Gastroesophageal sphincter (tissue), 4 donors: ENCODE measurements at places on chromosomes 7 and 10. TPM values are rescaled to one million over a fixed set of nuclear protein-coding genes. Genes with fewer than 3 reads are reported as not detected.

Gene KLF14
- total RNA-seq = 0.16 TPM

Gene NPY4R2
- not detected for total RNA-seq

Gene ECD
- 27.3 TPM for total RNA-seq

Gene CEP55
- total RNA-seq = 0.35 TPM

Gene APBB1IP
- 2.9 TPM for total RNA-seq

Gene ELN
- 455 TPM for total RNA-seq

Gene ATG9B
- 0.31 TPM for total RNA-seq

GRCh38 chr7:148912758-148913541 is 28.9 kb upstream of the EZH2 start:
- no peak for ATAC-seq

- ATAC-seq = no peak
Measured at GRCh38 chr10:123795196-123795780, 96.3 kb downstream of the CPXM2 start.

DNA sequence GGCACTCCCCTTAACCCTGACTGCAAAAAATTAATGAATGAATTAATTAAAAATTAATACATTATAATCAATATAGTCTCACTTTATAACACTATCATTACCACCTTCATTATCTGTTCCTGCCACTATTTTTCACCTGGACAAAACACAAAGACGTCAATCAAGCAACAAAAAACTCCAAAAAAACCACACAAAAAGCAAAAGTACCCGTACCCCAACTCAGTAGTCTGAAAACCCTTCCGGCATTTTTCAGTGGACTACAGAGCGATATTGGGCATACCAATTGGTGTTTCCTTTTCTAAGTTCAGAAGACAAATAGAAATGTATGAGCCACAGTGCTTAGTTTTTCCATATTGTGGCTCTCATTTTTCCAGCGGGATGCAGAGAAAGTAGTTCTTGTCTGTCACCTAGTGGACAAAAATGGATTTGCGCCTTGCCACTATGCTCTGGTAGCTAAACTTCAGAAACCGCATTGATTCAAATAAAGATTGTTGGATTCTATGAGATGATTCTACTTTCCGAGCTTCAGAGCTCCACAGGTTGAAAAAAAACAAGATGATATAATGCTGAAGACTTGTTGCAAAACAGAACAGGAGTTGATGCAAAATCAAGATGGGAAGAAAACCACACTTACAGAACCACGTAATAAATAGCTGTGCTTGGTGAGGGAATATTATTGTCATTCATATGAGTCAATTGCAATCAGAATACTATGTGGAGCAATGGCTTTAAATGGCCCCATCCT is 50.6 kb upstream of the ITGB1 start:
- ATAC-seq = no peak

DNA sequence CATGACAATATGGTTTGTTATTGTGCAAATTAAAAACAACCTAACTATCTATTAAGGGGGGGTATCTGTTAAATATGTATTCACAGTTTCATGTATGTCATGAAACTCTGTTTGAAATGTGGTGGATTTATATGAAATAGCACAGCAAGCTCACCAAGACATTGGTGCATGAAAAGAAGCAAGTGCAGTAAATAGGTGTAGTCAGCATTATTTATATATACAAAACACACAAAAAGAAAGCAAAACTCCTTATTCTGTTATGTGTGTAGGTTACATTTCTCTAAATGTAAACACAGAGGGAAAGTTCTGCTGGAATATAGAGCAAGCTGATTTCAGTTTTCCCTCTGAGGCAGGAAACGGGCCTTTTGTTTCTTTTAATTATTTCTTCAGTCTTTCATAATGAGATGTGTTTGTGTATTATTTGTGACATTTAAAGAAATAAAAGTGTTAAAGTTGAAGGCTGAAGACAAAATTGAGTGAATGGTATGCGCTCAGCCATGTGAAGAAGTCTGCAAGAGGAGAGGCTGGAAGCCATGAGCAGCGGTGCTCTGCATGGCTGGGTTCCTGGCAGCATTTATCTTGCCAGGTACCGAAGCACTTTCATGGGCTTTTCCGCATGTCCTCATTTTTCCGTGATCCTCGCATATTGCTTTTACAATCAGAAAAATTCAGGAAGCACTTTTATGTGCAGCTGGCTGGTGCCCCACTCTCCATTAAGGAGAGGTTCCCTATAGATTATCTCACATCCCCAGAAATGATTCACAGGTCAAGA is 38.5 kb downstream of the GRID1 start:
- no peak for ATAC-seq

DNA sequence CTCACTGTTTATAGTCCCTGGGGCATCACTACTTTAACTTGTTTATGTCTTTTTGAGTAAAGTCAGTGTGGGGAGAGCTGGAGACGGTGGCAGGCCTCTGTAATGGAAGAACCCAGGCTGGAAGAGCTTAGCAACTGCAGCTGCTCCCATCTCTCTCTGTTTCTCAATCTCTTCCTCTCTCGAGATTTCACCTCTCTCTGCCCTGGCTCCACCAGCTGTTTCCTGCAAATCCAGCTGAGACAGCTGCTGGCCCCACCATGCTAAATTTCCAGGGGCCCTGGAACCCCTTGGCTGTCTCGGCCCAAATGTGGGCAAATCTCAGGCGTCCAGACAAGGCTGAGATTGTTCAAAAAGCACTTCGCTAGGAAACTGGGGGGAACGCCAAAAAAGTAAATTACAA is 25.8 kb upstream of the SLF2 start:
- ATAC-seq = no peak

GRCh38 chr10:44056206-44056605 is 328.7 kb downstream of the CXCL12 start:
- ATAC-seq = no peak

- no peak for ATAC-seq
Measured at GRCh38 chr7:25967278-25968204, 184.5 kb upstream of the NFE2L3 start.

GRCh38 chr7:23955145-23955544 is 245.1 kb downstream of the STK31 start:
- ATAC-seq = no peak

GRCh38 chr10:44619975-44620374 is 235.1 kb upstream of the CXCL12 start:
- ATAC-seq = no peak

- no peak for ATAC-seq
Measured at GRCh38 chr7:55155351-55156117, 136.7 kb downstream of the EGFR start.

DNA sequence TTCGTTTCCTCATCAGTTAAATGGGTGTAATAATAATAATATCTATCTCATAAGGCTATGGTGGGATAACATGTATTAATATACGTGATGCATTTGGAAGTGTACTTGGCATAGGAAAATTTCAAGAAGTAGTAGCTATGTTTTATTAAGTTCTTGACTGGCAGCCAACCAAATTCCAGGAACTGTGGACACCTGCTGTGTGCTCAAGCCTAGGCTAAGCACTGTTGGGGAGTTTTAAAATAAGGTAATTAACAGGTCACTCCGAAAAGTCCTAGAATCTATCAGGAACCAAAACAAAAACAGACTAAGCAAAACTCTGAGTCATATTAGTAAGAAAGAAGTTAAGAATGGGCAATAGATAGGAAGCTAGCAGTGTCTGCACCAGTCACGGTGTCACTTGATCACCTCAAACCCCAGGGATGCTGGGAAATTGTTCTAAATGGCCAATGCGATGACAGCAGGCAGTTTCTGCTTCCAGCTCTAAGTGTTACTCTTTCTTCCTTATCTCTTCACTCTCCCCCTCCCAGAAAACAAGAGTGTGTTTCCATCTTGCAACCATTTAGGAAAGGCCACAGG is 92.0 kb upstream of the GDF10 start:
- no peak for ATAC-seq

GRCh38 chr10:16292366-16292765 is 144.4 kb upstream of the PTER start:
- no peak for ATAC-seq

GRCh38 chr10:11827414-11827813 is 4.3 kb downstream of the PROSER2 start:
- no peak for ATAC-seq

GRCh38 chr7:69893906-69894305 is 295.6 kb downstream of the AUTS2 start:
- ATAC-seq = no peak

DNA sequence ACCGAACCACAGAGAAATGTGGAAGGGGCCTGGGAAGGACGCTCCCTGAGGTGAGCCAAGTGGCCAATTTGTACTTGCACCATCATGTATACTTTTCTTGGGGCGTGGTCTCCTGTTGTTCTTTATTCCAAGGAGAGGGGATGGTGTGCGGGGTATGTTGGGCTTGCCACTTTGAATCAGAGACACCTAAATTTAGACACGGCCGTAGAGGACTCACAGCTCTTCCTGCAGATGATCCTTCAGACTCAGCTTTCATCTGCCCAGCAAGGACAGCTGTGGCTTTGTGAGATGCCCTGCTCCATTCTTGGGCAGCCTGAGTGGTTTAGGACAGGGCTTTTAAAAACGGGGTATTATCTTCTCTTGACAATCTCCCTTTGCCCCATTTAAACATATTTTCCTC is 473.2 kb downstream of the REEP3 start:
- ATAC-seq = no peak

DNA sequence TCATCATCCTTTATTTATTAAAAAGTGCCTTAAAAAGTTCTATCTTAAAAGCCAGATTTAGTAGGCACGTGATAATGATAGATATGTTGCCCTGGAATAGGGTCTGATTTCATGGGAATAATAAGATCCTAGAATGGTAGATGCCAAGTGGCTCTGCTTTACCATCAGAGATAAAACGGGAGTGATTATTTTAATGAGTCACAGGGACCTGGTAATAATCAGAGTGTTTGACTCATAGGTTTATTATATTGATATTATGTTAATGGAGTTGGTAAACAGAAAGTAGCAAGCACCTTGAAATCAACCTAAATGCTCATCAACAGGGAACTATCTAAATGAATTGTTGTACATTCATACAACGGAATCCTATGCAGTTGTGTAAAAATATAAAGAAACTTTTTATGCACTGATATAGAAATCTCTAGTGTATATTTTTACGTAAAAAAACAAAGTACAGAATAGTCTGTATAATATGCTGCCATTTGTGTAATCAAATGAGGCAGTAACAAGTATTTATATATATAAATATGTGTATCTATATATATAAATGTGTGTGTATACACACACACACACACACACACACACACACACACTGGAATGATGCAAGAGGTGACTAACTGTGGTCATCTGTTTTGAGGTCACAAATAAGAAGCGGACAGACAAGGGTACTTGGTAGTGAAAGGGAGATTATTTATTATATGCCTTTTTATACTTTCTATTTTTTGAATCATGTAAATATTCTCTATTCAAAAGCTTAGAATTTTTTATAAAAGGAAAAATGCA is 78.6 kb upstream of the DYNC1I1 start:
- no peak for ATAC-seq

DNA sequence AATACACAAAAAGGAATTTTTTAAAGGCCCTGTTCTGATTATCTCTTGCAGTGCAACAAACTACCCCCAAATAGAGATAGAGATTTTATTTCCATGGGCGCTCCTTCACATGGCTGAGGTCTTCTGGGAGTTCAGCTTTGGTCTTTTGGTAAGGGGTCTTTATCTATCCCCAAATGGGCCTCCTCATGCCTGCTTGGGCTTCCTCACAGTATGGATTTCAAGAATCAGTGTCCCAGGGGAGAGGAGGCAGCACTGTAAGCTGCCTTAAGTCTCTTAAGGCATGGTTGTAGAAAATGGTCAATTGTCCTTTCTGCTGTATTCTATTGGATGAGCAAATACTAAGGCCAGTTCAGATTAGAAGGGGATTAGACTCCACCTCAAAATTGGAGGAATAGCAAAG is 966.2 kb downstream of the TYW1 start:
- ATAC-seq = no peak

DNA sequence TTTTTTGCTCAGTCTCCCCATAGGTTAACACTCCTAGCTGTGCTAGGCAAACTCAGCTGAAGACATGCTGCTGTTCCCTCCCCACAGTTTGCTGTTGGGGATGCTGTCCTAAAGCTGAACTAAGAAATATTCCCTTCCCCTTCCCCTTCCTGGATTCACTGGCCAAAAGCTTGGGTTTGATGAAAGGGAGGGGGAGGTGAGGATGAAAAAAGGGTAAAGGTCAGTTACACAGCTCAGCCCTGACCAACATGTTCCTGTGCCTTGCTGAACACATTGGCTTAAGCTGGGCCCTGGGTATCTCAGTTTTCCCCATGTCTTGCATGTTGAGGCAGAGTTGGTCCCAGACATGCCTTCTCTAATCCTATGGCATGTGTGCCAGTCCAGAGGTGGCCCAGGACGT is 15.3 kb downstream of the CCM2 start:
- ATAC-seq = no peak

DNA sequence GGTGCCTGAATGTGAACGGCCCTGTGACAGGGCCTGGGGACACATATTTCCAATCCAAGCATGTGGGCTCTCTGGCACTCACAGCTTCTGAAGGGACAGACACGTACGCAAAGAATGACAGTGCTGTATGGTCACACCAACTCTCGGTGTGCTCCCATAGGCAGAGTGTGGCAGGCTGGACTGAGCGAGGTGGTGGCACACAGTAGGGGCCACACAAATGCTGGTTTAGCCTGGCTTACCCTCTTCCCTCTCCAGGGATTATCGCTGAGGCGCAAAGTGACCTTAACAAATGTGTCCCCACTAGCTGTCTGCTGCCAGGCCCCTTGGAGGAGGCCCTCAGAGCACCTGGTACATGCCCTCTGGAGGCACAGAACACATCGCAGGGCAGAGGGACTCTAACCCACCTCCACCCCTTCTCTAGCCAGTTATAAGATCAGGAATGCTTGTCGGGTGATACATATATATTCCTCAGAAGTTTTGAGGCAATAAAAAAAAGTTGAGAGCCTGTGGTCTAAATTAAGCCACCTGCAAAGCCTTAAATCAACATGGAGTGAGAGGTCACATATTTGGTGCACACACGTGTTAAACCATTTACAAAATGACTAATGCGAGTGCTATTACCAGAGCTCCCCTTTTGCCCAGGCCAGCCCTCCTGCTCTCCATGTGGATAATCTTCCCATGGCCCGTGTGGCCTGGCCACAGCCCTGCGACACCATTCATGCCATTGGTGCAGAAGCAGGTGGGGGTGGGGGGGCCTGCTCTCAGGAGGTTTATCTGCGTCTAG is 262.8 kb upstream of the GRB10 start:
- no peak for ATAC-seq

DNA sequence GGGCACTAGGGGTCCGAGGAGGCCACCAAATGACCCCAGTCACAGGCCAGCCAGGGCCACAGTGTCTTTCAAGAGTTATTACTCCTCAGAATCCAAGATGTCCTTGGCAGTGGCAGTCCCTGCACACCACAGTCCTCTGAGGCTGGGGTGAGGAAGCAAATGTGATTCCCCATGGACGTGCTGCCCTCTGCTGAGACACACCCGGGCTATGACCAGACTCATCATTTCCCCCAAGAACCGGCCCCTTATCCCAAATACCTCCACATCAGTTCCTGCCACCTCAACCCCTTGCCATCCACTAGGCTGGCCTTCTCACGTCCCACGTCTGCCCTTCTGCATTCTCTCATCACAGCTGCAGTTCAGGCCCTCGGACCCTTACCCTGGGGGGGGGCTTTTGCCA is 5.0 kb downstream of the PRKAG2 start:
- ATAC-seq = no peak
